GF-D8 (cell line): ENCODE measurements at places on chromosomes 12 and 14.

DNA sequence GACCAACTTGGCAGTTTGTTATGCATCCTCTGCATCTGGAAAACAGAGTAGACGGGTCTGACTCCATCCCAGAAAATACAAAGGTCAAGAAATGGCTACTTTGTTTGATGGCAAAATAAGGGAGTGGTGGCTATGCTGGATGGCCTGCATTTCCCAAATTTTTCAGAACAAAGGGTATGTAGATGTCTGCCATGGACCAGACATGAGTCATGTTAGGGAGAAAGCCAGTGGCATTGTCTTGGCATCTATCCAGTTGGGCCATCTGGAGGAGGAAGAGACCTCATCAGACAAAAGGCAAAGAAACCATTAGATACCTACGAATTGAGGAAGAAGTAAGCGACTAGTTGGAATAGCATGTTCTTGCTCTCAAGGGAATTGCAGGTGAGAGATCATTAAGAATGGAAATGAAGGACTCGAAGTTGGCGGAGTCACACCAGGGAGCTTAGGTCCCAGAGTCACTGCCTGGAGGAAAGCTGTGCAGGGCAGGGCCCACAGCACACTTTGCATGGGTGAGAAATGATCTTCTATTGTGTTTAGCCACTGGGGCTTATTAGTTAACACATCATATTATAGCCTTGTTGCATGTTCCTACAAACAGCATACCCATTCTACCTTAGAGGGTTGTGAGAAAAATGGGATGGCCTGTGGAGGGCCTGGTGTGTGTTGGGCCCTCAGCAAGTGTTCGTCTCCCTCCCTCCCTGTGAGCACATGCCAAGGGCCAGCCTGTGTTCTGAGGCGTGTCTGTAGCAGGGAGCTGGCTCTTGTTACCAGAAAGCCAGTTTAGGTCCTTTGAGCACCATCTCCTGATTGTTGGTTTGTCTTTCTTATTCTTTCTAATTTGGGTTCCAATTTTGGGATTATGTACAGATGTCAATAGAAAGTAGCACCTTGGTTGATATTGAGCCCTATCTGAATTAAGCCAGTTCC is 119.4 kb downstream of the KTN1 start:
- no peak for DNase-seq

- DNase-seq, result no peak
Observed at GRCh38 chr12:40819436-40820108, 127.3 kb downstream of the CNTN1 start.

DNA sequence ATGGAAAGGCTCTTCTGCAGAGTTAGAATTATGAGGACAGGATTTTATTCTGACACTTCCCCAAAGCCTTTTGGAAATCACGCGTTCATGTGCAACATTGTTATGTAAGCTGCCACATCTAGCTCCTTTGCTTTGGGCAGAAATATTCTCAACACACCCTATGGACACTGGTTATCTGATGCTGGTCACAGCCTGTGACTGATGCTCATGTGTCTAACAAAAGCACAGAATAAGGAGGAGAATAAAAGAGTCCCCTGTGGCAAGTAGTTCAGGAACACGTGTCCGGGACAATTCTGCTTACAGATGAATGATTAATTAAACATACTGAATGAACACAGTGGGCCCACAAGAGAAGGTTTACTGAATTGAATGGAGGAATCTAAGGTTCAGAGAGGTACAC is 22.1 kb downstream of the FOXN3 start:
- DNase-seq, result no peak

GRCh38 chr12:12011880-12012260 is 58.9 kb upstream of the BCL2L14 start:
- DNase-seq, result no peak

DNA sequence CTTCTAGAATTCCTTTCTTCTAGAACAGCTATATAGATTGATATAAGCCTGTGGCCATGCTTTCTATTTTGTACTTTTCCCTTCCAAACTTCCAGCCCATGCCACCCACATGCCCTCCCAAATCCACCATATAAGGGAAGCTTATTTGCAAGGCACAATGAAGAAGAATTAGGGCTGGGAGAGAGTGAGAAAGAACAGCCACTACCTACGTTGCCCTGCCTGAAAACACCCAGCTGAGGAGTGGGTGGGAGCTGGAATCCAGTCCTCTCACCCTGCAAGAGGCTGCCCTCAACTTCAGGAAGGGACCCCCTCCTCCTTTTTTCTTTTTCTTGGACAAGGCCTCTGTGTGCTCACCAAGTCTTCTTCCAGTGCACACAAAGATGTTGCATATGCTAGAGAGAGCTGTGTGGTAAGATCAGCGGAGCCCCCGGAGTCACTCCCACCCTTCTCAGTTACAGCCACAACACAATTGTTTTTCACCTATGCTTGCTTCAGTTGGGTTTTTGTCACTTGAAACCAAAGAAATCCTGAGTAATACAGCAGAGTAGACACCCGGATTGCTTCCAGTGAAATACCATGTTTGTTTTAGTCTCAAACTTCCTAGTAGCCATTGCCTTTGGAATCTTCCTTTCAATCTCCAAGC is 38.8 kb downstream of the CDKL1 start:
- DNase-seq, result no peak
